Stimulated activated CD4-positive, alpha-beta T cell treated with anti-CD3 and anti-CD28 coated beads, Interleukin-4, amount 100 ng/mL, for 24 hours (primary cell): ENCODE measurements at places on chromosomes 1 and 21.
A peak's percentile ranks its signal among the peaks of the same experiment; 100 is the strongest.

DNA sequence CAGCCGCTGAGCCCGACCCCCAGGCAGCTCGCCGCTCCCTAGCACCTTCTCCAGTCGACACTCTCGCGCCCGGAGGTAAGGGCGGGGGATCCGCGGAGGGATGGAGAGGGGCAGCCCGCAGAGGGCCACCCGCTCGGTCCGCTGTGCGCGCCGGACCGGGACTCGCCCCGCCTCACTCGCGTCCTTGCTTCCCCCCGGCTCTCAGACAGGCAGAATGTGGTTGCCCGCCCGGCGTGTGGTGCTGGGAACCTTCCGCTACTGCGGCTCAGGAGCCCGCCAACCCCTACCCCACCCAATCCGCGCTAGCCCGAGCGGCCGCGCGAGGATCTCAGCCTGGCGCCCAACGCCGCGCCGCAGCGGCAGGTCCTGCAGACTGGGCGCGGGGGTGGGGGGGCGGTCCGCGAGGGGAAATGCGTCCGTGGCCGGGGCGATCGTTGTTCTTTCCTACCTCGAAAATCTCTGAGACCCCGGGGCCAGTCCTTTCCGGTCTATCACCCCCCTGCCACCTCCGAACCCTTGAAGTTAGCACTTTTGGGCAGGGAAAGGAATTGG lies 404 bp downstream of the LRRC8C start:
- peak; percentile 58 for DNase-seq

DNA sequence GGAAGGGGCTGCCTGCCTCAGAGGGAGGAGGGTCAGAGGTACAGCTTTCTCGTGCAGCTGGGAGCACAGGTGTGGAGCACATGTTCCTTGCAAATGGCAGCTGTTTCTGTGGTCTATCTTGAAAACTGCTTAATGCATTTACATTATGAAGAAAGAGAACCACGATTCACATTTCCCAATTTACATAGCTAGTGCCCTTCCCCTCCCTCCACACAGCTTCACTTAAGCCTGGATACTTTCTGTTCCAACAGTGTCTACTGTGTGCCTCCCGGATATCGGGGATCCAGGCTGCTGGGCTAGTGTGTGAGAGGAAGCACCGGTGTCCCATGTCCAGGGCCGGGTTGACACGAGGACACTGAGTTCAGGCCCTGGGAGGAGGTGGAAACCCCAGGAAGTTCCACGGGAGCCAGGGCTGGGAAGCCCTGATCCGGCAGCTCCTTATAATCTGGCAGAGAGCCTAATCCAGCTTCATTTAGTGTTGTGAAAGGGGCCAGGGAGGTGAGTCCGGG lies 31.6 kb downstream of the TMCC2 start:
- no peak for DNase-seq

DNA sequence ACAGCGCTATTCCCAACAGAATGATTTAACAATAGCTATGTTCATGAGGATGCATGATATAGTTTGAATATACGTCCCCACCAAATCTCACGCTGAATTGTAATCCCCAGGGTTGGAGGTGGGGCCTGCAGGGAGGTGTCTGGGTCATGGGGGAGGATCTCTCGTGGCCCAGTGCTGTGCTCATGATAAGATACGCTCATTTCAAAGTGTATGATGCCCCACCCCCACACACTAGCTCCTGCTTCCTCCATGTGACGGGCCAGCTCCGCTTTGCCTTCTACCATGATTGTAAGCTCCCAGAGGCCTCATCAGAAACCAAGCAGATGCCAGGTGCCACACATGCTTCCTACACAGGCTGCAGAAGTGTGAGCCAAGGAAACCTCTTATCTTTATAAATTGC lies 93.6 kb downstream of the SMYD3 start:
- no peak for DNase-seq

- no peak for DNase-seq
These were observed 194.3 kb downstream of the KCTD3 start for GRCh38 chr1:215761446-215761845.

GRCh38 chr1:146035048-146035423 lies 13.5 kb upstream of the HJV start:
- no peak for DNase-seq

- DNase-seq: no peak
These were observed 15.4 kb upstream of the RNU1-4 start for GRCh38 chr1:16724718-16725438.

GRCh38 chr1:234907940-234908405 lies 220.7 kb downstream of the TOMM20 start:
- no peak for DNase-seq

- DNase-seq: no peak
These were observed 49.8 kb downstream of the EPHB2 start for GRCh38 chr1:22760455-22760854.

GRCh38 chr1:14735841-14736240 lies 137.4 kb downstream of the KAZN start:
- DNase-seq: no peak

DNA sequence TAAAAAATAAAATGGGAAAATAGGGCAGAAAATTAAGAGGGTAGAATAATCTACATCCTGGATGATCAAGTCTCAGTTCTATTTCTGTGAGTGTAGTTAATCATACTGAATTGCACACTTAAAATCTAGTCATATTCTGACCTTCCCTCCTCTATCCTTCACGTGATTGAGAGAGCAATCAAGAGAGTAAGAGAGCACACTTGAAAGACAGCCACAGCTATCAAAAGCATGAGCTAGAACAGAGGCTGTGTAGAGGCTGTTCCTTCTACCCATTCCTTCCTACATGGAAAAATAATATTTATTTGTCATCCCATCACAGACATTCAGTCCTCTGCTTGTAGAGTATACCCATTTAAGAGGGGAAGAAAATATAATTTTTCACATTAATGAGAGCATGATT lies 52.4 kb downstream of the PHC2 start:
- no peak for DNase-seq

- no peak for DNase-seq
These were observed 13.8 kb upstream of the ATP1A1 start for GRCh38 chr1:116359060-116359830.

DNA sequence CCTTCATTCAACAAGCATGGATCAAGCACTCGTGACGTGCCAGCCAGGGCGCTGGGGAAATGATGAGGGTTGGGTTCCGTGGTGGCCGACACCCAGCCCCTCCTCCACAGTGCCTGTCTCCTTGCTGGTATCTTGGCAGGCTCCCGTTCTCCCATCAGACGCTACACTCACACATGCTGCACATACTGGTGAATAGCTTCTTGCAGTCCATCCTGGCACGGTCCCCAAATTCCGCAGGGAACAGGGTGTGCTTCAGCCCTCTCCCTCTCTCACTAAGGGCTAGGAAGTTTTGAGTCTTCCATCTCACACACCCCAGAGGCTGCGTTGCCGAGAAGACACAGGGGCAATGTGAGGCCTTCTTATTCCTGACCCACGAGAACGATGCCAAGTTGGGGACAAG lies 10.1 kb upstream of the MEF2D start:
- DNase-seq: no peak

GRCh38 chr1:40676501-40676900 lies 11.0 kb upstream of the RIMS3 start:
- no peak for DNase-seq

- DNase-seq: no peak
These were observed 124.6 kb upstream of the CAMK1G start for GRCh38 chr1:209458921-209459320.

DNA sequence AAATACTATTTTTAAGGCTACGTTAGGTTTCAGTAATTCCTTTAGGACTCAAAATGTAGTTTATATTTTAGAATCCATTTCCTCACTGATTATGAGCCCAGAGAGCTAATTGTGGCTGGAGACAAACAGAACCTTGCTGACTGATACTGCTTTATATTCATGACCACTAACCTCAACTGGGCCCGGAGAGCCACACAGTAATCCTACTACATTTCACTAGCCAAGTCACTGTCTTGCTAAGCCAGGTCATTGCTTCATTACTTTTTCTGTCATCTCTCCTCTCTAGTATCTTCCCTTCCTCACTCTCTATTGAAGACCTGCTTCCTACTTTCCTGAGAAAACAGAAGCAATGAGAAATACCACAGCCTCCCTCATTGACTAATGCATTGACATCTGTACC lies 24.7 kb downstream of the IL23R start:
- DNase-seq: peak; percentile 26

- peak; percentile 24 for DNase-seq
These were observed 129.4 kb downstream of the PPIAL4G start for GRCh38 chr1:148353461-148354283.

DNA sequence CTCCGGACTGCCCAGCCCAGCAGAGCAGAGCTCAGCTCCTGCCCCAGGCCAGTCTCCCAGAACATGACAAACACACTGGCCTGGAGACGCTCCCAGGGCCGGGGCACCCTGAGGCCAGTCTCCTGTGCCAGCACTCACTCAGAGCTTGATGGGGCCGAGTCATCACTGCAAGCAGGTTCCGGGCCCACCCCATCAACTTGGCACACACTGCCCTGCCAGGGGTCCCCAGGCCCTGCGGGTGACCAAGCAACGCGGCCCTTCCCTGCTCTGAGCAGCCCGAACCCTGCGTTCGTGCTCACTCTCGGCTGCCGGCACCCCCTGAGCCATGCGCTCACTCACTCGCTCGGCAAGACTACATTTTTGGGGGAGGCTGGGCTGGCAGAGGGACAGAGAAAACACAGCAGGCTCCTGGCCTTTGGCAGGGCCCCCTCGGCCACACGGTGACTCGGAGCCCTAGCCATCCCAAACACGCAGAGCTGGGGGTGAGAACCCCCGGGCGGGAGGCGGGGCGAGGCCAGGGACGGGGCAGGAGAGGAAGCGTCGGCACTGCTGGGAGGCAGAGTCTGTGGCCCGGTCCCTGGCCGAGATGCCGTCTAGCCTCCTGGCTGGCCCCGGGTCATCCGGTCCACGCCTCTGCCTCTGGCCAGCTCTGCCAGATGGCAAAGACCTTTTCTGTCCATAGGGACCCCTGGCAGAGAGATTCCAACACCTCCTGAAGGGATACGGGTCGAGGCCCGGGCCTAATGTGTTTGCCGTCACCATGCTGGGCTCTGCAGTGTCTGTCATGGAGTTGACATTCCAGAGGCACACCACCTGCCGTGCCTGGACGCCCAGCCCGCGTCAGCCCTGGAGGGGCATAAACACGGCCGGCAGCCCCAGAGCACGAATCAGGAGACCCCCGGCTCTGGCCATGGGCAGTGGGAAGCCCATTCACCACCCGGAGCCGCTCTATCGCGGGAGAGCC lies 68.0 kb downstream of the MEGF6 start:
- DNase-seq: no peak

DNA sequence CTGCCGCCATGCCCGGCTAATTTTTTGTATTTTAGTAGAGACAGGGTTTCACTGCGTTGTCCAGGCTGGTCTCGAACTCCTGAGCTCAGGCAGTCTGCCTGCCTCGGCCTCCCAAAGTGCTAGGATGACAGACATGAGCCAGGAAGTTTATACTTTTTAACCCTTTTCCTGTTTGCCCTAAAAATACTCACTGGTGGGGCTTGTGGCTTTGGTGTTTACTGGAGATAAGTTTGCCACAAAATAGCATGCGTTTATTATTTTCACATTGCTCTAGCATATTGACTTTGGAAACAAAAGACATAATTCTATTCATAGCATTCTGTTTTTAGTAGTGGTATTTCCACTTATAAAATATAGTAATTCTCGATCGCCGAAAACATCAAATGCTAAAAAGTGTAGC lies 19.8 kb upstream of the GTF2B start:
- no peak for DNase-seq

DNA sequence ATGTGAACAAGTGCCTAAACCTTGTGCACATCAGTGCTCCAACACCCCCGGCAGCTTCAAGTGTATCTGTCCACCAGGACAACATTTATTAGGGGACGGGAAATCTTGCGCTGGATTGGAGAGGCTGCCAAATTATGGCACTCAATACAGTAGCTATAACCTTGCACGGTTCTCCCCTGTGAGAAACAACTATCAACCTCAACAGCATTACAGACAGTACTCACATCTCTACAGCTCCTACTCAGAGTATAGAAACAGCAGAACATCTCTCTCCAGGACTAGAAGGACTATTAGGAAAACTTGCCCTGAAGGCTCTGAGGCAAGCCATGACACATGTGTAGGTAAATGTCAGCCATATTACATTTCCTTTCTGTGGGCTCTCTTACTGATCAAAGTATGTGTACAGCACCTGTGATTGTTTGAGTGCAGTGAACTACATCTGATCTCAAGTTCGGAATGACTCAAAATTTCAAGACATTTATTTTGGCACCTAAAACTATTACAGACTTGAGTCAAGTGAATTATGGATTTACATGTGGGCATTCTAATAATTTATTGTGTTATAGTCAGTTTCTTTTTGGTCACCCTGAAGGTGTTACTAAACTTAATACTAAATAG lies 196.5 kb downstream of the TPR start:
- DNase-seq: no peak

- no peak for DNase-seq
These were observed 21.2 kb upstream of the ADAM30 start for GRCh38 chr1:119917304-119918055.

- DNase-seq: peak; percentile 62
These were observed 629 bp downstream of the TAF5L start for GRCh38 chr1:229625071-229625914.

DNA sequence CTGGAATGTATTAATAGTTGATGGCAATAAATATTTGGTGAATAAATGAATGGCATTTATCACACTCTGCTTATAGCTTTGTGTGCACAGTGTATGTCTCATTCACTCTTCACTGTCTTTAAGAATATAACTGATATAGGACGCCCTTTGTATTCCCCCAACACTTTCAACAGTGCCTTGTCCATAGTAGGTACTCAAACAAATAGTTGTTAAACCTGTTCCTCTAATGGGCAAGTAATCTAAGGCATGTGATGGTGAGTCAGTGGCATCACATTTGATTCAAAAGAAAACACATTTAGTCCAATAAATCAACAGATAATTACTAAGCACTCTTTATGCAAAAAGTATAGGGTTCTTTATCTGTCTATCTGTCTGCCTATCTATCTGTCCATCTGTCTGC lies 11.2 kb upstream of the RXRG start:
- no peak for DNase-seq

GRCh38 chr21:31670070-31670469 lies 10.6 kb downstream of the SOD1 start:
- DNase-seq: no peak

GRCh38 chr1:60376196-60376595 lies 302.6 kb upstream of the C1orf87 start:
- DNase-seq: no peak

DNA sequence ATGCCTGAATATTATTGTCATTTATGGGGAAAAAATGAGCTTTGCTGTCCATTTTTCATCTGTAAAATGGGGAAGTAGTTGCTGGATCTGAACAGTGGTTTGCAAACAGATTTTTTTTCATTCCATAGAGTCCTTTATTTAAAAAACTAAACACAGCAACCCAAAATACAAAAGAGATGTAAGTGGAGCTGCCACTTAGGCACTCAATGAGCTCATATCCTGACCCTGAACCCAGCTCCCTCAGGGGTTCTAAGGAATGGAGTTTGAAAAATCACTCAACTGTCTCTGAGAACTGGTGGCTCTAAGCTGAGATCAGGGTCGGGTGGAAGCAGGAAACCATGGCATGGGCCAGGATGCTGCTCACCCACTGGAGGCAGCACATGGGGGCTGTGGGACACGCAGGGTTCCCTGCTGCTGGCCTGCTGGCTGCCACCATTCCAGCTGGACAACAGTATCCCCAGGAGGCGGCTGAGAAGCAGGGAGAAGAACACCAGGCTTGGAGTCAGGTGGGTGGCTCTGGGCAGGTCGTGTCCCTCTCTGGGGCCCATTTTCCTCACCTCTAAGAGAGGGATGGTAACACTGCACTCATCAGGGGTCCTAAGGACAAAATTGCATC lies 9.6 kb upstream of the ECE1 start:
- no peak for DNase-seq
